Daoy (cell line): ENCODE measurements at places on chromosomes 11 and 22. TPM values are rescaled to one million over a fixed set of nuclear protein-coding genes. Genes with fewer than 3 reads are reported as not detected.
A peak's percentile ranks its signal among the peaks of the same experiment; 100 is the strongest.

- DNase-seq: no peak
Observed at GRCh38 chr11:87128372-87128771, 90.6 kb downstream of the TMEM135 start.

GRCh38 chr11:20089367-20089766, 70.9 kb downstream of the DBX1 start:
- DNase-seq: no peak

GRCh38 chr22:25110846-25111578, 88.6 kb upstream of the CRYBB3 start:
- peak; percentile 80 for DNase-seq

The IGLL1 gene
- total RNA-seq: not detected in 2 replicates

DNA sequence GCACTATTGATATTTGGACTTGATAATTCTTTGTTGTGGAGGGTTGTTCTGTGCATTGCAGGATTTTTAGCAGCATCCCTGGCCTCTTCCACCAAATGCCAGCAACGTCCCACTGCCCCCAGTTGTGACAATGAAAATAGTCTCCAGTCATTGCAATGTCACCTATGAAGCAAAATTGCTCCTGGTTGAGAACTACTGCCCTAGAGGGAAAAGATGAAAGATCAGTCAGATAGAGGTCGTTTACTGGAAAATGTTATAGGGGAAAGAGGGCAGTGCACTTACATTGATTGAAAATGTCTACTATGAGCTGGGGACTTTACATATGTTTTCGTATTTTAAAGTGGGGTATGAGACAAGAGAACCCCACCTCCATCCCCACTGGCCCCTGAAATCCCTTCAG, 77.1 kb upstream of the FAM181B start:
- DNase-seq: no peak

The SCN3B gene
- total RNA-seq: 0.24 and 0.34 TPM in 2 replicates

GRCh38 chr11:837189-837989, 4.6 kb downstream of the CD151 start:
- no peak for DNase-seq

DNA sequence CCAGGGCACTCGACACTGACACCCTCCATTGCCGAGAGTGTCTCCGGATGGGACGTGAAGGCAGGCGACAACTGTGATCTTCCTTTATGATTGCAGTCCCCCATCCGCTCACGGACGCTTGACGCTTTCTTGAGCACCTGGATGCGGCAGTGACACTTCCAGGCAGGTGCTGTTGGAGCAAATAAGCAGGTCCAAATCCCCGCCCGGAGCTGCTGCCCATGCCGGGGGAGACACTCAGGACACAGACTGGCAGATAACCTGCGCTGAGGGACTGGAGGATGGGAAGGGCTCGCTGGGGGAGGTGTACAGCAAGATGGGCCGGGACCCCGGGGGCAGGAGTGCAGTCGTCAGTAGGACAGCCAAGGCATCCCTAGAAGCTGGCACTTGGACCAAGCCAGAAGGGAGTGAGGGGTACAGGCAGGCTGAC, 1403.5 kb downstream of the BRD1 start:
- no peak for DNase-seq

GRCh38 chr11:113255096-113255495, 59.3 kb upstream of the TTC12 start:
- DNase-seq: no peak

GRCh38 chr11:106821291-106821690, 197.0 kb downstream of the GUCY1A2 start:
- DNase-seq: no peak

DNA sequence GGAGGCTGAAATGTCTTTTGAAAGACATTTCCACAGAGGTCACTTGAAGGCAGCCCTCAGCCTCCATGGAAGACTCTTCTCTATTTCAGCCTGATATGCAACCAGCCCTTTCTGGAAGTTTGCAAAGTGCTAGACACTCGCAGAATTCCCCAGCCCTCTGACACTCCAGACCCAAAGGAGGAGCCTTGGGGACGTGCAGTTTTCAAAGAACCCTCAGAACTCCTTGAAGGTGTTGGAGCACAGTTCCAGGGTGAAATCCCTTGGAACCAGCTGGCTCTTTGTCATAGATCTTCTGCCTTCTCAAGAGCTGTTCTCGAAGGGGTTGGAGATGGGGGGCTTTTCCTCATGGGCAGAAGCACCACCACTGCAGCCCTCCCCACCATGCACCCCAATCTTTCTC, 19.6 kb downstream of the SPATA19 start:
- no peak for DNase-seq

GRCh38 chr11:65648997-65649493, 11.1 kb downstream of the SIPA1 start:
- DNase-seq: no peak

The ESAM gene
- 0.15 and 0.34 TPM in 2 replicates for total RNA-seq

GRCh38 chr22:21837248-21837979, 30.0 kb downstream of the MAPK1 start:
- DNase-seq: peak; percentile 74

The TIMP3 gene
- total RNA-seq: 25.4 and 26.1 TPM in 2 replicates

The BCR gene
- 22.2 and 27.3 TPM in 2 replicates for total RNA-seq

DNA sequence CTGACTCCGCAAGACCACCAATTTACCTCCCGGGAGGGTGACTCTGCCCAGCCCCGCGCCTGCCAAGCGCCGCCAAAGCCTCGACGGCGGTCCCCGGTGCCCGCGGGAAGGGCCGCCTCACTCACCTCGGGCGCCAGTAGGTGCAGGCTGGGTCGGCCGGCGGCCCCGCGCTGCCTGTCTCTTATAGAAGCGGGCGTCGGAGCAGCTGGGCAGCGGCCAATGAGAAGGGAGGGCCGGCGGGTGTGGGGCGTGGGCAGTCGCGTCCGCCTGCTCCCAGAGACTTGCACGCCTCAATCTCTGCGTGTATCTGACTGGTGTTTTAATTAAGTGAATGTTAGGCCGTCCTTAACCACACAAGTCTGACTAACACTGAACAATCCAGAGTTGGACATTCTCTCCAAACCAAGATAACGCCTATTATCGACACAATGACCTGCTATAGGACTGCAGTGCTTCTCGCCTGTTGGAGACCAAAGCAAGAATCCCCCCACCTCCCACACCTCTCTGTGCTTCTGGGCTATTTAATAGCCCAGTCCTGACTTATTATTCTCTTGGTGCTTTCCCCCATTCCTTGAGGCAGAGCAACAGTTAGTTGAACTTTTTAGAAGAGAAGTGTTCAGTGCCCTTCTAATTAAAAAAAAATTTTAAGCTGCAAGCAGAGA, at the start of gene TPH1:
Gene TPH1 (minus strand): TSS at position 154 of the 662 bp plus-strand sequence. CDS start 5,507 bp downstream, outside the sequence.
- DNase-seq: peak; percentile 79
